ENCODE measurements at places on chromosomes 3 and 15. TPM values are rescaled to one million over a fixed set of nuclear protein-coding genes. Genes with fewer than 3 reads are reported as not detected.

GRCh38 chr15:33357845-33358244 is 47.1 kb downstream of the RYR3 start:
- no peak for DNase-seq

The CCDC12 gene
- total RNA-seq: 17.9 TPM

DNA sequence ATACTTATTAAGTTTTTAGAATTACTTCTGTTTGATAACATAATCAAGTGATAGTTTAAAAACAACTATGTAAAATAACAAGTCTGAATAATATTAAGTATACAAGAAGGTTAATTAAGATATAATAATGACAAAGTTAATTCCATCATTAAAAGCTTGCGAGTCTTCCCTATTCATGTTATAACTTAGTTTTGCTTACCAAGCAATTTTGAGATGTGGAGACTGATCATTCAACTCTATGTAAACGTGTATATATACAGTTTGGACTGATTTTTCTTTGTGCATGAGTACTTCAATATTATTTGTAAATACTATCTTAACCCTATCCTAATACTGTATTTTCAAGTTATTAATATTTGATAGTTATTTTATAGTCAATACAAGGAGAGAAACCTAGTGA is 870.9 kb downstream of the GBE1 start:
- no peak for DNase-seq

The ACTC1 gene
- total RNA-seq: 3.8 TPM

DNA sequence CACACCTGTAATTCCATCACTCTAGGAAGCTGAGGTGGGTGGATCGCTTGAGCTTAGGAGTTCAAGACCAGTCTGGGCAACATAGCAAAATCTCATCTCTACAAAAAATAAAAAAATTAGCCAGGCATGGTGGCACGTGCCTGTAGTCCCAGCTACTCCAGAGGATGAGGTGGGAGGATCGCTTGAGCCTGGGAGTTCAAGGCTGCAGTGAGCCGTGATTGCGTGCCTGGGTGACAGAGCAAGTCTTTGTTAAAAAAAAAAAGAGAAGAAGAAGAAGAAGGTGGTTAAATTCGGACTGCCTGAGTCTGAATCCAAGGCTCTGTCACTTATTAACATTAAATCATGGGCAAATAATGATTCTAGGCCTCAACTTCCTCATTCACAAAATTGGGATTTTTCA is 51.0 kb downstream of the EOMES start:
- no peak for DNase-seq

Data from neural progenitor cell (in vitro differentiated cells).